ENCODE measurements at places on chromosomes 16 and 17. TPM values are rescaled to one million over a fixed set of nuclear protein-coding genes. Genes with fewer than 3 reads are reported as not detected.

FBXW10 gene
- 0.36 TPM for total RNA-seq

PDE6G gene
- total RNA-seq: not detected

PLEKHH3 gene
- total RNA-seq: 5.0 TPM

DDX28 gene
- 6.8 TPM for total RNA-seq

- no peak for DNase-seq
Measured at GRCh38 chr17:4978726-4979125, 8.7 kb downstream of the CAMTA2 start.

DNA sequence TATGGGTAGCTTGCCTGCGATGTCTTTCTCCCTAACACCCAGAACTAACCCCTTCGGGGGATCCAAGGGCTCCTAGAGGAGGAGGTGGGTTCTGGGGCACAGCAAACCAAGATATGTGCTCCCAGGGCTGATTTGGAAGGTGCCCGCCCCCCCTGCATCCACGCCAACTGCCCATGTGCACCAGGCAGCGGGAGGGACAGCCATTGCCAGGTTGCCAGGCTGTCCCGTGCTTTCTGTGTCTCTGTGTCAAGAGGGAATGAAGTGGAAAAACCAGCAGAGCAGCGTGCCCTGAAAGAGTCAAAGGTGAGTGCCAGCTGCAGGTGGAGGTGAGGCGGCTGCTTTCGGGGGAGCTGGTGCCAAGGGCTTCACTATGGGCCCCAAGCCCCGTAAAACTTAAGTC lies 6.4 kb downstream of the TEKT5 start:
- peak; percentile 82 for DNase-seq

DNA sequence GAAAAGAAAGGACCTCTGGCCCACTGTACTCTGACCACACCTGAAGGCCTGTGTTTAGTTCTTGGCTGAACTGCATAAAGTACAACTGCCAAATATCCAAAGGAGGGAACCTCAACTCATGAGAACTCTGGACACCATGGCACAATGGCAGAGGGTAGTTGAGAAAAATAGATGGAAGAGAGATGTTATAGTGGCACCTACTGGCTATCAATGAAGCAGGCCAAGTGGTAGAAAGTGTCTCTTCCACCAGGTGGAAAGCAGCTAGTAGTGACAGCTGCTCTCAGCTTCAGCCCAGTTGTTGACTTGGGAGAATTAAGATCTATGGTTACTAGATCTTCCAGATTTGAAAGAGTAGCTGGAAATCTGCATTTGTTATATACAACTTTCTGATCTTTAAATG lies 3.2 kb downstream of the MED31 start:
- no peak for DNase-seq

GRCh38 chr16:426906-427249 lies 1.4 kb downstream of the RAB11FIP3 start:
- DNase-seq: no peak

GRCh38 chr17:19263641-19264051 lies 26.5 kb downstream of the EPN2 start:
- no peak for DNase-seq

DNA sequence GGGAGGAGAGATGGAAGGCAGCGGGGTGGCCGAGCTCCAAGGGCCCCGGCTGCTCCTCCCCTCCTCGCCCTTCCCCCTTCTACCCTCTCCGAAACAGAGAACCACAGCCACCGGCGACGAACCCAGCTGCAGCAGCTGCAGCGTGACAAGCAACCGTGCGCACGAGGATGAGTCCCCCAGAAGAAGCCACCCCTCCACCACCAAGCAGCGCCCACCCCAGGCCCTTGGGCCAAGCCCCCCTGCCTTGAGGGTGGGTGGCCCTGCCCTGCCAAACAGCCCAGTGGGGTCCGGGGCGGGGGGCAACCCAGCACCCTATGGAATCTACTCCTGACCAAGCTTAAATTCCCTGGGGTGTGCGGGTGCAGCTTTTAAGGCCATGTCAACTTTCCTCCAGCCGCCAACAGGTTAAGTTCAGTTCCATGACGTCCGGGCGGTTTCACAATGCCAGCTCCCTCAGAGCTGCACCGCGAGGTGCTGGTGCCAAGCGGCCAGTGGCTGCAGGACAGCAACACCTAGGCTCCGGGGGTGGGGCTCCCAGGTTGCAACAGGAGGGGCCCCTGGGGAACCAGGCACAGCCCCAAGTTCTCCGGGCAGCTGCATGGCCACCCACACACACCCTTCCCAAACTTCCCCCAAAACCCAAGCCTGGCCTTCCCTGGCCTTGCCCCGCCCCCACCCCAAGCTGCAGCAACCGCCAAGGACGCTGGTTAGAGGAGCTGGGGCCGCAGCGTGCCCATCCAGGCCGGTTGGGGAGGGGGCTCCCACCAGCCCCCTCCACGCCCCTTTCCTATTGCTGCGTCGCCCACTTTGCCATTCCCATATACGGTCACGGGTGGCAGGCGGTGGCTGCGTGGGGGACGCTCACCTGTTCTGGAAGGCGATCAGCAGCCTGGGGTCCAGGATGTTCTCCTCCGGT lies 2.0 kb downstream of the CBX4 start:
- DNase-seq: peak; percentile 52

DNA sequence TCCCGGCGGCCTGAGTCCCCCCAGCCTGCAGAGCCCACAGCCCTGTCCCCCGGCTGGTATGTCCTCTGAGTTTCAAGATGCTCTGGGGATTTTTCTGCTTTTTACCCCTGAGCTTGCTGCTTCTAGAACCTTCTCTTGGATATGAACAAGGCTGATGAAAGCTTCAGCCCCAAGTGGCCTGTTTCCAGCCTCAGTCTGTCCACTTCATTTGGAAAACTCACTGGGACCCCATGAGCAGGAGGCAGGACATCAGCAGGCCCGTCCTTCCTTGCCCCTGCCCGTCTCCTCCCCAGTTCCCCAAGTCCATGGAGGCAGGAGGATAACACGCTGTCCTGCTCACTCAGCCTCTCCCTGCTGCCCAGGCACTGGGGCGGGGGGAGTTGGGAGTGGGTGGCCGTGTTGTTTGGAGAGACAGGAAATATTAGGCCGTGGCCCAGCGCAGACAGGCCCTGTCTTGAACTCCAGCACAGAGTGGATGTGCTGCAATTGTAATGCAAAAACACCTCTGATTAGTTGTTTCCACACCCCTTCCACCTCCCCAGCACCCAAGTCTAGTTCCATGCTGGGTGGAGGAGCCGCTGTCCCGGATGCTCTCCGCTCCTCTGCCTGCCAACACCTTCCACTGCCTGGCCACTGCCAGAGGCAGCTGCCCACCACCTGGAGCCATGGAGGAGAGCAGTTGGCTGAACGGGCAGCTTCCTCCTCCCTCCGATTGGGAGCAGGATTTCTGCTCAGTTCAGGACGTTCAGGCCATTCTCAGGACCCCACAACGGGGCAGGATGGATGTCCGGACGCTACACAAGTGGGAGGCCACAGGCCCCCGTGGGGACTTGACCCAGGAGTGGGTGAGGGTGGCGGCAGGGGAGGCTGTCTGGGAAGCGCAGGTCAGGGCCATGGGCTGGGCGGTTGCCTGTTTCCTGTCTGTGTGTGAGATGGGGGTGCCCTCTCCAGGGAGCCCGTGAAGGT lies 216.9 kb upstream of the GSE1 start:
- DNase-seq: no peak

DNA sequence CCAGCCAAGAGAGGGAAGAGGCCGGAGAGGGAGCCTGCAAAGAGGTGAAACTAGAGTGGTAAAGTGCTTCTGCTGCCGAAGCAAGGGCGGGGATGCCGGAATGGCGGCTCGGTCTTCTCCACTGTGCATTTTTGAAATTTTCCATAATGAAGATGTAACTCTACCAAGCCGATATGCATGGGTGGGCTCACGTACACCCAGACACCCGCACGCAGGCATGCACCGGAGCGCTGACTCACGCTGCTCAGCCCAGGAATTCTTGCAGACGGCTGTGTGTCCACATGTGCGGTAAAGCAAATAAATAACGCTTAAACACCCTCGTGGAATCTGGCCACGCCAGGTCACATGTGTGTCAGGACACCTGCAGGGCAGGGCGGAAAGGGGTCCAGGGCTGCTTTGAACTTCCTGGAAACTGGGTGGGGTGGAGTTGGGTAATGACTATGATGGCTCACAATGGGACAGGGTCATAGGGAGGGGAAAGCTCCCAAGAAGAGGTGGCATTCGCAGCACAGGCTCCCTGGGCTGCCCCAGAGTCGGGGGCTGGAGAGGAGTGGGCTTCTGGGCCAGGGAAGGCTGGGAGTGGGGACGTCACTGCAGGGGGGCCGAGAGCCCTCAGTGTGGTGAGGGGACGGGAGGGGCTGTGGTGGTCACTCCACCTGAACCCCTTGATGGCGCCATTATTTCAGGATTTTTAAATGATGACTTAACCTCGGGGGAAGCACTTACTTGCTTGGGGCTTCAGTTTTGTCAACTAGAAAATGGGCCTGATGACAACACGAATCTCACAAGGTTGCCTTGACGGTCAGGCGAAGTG lies 265.5 kb downstream of the PARN start:
- no peak for DNase-seq

- DNase-seq: no peak
Measured at GRCh38 chr16:17082095-17082882, 388.5 kb downstream of the XYLT1 start.

- DNase-seq: no peak
Measured at GRCh38 chr17:63645775-63646487, 23.7 kb downstream of the MAP3K3 start.
